ENCODE measurements at places on chromosomes 11 and 22. TPM values are rescaled to one million over a fixed set of nuclear protein-coding genes. Genes with fewer than 3 reads are reported as not detected.

RAG2 gene
- total RNA-seq, result not detected

UBE2L6 gene
- 144 TPM for total RNA-seq

PNPLA3 gene
- 0.60 TPM for total RNA-seq

TRPM5 gene
- total RNA-seq, result 0.07 TPM

RAB3IL1 gene
- 0.49 TPM for total RNA-seq

GAL gene
- 0.42 TPM for total RNA-seq

PARVA gene
- not detected for total RNA-seq

KRTAP5-7 gene
- total RNA-seq, result not detected

SOX10 gene
- not detected for total RNA-seq

F2 gene
- not detected for total RNA-seq

FOLH1 gene
- total RNA-seq, result not detected

BLID gene
- total RNA-seq, result not detected

SLC7A4 gene
- total RNA-seq, result not detected

SOX6 gene
- not detected for total RNA-seq

POU2AF2 gene
- not detected for total RNA-seq

MS4A12 gene
- total RNA-seq, result not detected

CFAP300 gene
- total RNA-seq, result not detected

CDC42BPG gene
- total RNA-seq, result 1.1 TPM

ANO3 gene
- not detected for total RNA-seq

SLC25A1 gene
- total RNA-seq, result 34.3 TPM

FGF3 gene
- total RNA-seq, result not detected

POU2AF3 gene
- total RNA-seq, result 0.32 TPM

OR2D2 gene
- total RNA-seq, result not detected

NRGN gene
- 4.2 TPM for total RNA-seq

KDM4E gene
- total RNA-seq, result not detected

MAPK8IP1 gene
- total RNA-seq, result 0.69 TPM

RTL10 gene
- total RNA-seq, result 16.3 TPM

PVALB gene
- not detected for total RNA-seq

SMTNL1 gene
- total RNA-seq, result not detected

IL10RA gene
- total RNA-seq, result 79.6 TPM

TRIM29 gene
- total RNA-seq, result not detected

APOA4 gene
- not detected for total RNA-seq

FREY1 gene
- 1.3 TPM for total RNA-seq

NLRP6 gene
- 1.5 TPM for total RNA-seq

PCF11 gene
- 79.5 TPM for total RNA-seq

GPR83 gene
- 0.19 TPM for total RNA-seq

FXYD2 gene
- total RNA-seq, result 2.4 TPM

SLC22A25 gene
- total RNA-seq, result not detected

RHBDD3 gene
- 22.4 TPM for total RNA-seq

SULT4A1 gene
- not detected for total RNA-seq

NRXN2 gene
- 0.55 TPM for total RNA-seq

EXPH5 gene
- 4.3 TPM for total RNA-seq

OR5AK2 gene
- total RNA-seq, result not detected

RTN4RL2 gene
- 0.97 TPM for total RNA-seq

OR8G1 gene
- total RNA-seq, result not detected

C11orf87 gene
- not detected for total RNA-seq

CHRM1 gene
- total RNA-seq, result not detected

PRRG4 gene
- total RNA-seq, result 0.37 TPM

MMP26 gene
- total RNA-seq, result not detected

SPI1 gene
- total RNA-seq, result 0.35 TPM

C11orf86 gene
- total RNA-seq, result not detected

MMP12 gene
- not detected for total RNA-seq

OR4C11 gene
- not detected for total RNA-seq

OR1S2 gene
- not detected for total RNA-seq

CDCA5 gene
- 139 TPM for total RNA-seq

MS4A6E gene
- total RNA-seq, result not detected

PIK3IP1 gene
- 39.5 TPM for total RNA-seq

CLDN5 gene
- 0.30 TPM for total RNA-seq

CECR2 gene
- total RNA-seq, result 0.77 TPM
